ENCODE measurements at places on chromosomes 5 and 9.
A peak's percentile ranks its signal among the peaks of the same experiment; 100 is the strongest.

GRCh38 chr9:114172981-114173833 is 17.9 kb downstream of the COL27A1 start:
- DNase-seq = no peak

- no peak for DNase-seq
Observed at GRCh38 chr5:90514520-90514919, 14.9 kb downstream of the LYSMD3 start.

GRCh38 chr5:35856765-35857351 is at the start of gene IL7R:
TSS of gene IL7R (plus strand) at chr5:35856891. CDS start at chr5:35856978, 87 bp downstream.
- DNase-seq = no peak

DNA sequence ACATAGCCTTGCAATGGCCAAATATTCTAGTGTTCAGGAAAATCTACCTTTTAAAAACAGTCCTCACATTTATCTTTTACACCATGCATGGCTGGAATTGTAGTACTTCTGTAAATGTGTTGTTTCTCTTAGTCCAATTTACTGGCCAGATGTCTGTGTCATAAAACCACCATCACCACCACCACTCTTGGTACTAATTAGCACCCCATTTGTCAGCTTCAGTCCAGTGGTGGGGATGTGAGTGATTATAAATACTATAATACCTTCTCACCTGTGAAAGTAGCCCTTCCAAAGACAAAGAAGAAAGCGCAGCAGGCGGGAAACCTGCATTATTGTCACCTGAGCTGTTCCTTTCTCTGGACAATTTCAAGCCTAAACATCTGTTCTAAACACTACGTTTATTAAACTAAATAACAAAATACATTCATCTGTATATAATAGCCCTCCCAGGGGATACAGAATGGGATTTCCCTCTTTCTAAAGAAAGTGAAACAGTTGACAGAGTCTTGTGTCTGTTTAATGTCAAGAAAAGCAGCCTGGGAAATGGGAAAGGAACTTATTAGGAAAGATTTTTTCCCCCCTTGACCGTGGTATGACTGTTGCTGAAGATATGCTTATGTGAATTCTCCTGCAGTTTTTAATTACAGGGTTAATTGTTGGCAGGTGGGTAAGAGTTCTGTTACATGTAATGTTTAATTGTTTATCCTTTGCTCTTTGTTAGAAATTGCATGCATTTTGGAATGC is 144.5 kb upstream of the NUDT12 start:
- DNase-seq = no peak

GRCh38 chr5:107217721-107218130 is 453.0 kb downstream of the EFNA5 start:
- no peak for DNase-seq

- no peak for DNase-seq
Observed at GRCh38 chr5:135891791-135892190, 3.9 kb downstream of the IL9 start.

GRCh38 chr5:105101577-105101976 is 1539.0 kb upstream of the NUDT12 start:
- DNase-seq = no peak

GRCh38 chr9:7542693-7543092 is 256.9 kb downstream of the DMAC1 start:
- no peak for DNase-seq

DNA sequence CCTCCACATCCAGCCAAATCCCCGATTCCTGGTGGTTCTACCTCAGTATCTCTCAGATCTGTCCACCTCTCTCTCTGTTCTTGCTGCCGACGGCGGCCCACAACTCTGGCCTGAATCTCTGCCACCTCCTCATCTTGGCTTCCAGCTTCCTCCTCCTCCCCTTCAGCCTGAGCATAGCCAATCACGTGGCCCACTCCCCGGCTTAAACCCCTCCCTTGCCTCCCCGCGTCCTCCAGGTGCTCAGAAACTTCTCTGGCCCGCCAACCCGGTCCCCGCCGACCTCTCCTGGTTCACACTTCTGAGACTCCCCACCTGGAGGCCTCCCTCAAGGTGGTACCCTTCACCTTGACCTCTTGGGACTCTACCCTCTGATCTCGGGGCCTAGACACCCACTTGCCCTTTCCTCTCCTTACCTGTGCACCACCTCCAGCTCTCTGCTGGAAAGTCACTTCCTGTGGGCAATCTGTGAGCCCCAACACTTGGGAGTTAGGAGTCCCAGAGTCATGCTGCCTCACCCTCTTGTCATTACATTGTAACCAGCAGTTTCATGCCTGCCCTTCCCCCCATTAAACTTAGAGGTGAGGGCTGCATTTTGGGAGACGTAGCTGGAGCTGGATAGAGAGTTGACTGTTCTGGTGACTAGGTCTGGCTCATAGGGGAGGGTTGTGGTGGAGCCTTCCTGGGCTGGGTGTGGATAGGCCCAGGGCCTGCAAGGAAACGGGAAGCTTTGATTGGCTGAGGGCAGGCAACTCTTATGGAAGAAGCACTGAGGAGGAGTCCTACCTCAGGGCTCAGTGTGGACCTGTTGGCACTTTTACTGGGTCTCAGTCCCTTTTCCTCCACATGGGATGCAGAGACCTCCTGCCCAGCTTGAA is 4.5 kb upstream of the SET start:
- DNase-seq = peak; percentile 49

DNA sequence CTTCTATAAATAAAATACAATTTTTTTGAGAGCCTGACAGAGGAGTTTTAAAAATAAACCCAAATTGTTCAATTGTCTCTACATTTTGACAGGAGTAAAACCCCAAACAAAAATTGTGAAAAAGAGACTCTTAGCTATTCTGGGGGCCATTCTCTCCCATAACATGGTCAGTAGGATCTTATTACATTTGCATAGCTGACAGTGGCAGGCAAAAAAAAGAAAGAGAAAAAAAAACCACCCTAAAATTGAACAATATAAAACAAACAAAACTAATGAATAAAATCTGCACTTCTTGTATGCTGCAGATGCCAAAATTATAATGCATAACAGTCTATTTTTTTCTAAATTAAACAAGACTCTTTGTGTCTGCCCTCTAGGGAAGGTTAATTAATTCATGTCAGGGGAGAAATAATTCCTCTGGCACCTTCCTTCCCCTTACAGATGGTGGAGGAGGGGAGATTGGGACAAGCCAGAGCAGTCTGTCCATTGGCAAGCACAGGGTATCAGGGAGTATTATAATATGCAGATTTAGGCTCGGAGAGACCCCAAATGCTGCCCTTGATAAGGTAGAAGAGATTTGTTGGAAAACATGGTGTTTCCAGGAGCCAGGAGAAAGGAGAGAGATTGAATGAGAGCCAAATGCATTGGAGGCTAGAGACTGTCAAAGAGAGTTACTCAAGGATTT is 79.7 kb upstream of the CDH6 start:
- DNase-seq = no peak

DNA sequence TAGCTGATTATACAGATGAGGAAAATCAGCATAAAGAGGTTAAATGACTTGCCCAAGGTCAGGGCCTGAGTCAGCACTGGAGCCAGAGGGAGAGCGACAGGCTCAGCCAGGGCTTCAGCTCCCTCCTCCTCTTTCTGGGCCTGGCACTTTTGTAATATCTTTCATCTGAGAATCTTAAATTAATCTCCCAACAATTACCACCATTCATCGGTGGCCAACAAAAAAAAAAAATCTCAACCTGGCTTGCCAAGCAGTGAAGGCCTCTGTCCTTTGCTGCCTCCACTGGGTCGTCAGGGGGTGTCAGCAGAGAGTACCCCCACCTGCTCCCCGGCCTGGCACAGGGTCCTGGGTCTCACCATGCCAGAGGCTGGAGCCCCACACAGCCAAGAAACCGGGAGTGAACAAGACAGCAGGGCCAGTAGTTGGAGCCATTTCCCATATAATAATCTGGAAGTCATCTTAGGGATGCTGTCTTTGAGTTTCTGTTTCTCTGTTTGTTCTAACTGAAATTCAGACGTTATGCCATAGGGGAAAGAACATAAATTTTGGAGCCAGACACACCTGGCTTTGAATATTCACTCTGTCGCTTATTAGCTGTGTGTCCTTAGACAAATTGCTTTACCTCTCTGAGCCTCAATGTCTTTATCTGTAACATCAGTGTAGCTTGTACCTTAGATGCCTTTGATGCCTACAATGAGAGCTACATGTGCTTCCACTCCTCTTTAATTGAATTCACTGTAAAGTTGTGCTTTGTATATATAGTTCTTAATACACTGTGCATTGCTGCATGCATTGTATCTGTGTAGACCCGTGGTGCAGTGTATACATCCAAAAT is 299.9 kb upstream of the MSX2 start:
- no peak for DNase-seq

DNA sequence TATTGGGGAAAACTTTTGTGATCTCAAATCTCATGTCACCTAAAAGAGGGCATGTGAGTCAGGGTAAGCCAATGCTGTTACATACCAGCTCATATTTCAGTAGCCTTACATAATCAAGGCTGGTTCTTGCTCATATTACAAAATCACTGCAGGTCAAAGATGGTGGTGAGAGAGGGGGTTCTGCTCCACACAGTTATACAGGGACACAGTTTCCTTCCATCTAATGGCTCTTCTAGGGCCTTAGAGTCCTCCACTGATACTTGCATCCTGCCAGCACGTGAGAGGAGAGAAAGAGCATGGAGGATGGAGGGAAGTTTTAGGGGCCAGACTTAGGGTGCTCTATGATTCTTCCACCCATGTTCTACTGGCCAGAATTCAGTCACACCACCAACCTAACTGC is 130.0 kb downstream of the LIFR start:
- DNase-seq = no peak
